ENCODE measurements at places on chromosomes 3 and 15.

DNA sequence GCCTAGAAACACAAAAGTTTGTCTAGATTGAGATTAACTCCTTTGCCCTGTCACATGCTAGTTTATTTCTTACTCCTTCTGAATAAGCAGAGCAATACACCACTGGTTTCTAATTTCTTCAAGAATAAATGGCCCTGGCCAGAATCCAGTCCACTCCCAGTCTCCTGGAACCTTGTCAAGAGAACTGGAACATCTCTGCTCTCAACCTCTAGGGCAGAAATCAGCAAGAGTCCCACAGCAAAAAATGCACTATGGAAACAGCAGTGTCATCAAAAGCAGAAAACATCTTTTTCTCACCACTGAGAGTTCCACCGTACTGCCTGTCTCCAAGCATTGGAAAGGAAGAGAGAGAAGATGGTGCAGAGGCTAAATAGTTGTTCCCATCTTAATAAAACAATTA, 35.9 kb upstream of the PPP2R3A start:
- no peak for DNase-seq

DNA sequence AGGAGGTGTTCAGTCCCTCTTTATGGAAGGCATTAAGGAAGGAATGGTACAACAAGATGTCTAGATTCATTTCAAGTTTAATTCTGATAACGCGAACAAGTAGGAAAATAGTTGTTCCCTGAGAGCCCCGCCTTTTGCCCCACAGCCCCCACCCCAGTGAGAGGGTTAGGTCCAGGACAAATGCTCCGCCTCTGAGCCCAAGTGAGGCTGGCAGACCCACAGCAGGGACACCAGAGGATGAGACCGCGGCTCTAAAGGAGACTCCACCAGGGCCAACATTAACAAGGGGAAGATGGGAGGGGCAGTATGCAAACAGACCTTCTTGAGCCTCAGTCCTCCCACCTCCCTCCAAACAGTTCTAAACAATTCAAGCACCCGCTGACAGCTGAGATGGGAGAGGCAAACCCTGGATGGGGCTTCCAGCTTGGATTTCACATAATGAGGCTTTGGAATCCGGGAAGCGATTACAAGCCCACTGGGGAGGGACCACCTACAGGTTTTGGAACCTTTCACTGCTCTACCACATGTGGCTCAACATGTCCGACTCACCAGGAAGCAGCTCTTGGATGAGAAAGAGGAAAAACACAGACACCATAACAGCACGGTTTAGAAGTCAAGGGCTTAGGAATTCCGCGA, 42.9 kb upstream of the IREB2 start:
- no peak for DNase-seq

- DNase-seq, result no peak
Observed at GRCh38 chr3:153925841-153926514, 195.2 kb upstream of the ARHGEF26 start.

DNA sequence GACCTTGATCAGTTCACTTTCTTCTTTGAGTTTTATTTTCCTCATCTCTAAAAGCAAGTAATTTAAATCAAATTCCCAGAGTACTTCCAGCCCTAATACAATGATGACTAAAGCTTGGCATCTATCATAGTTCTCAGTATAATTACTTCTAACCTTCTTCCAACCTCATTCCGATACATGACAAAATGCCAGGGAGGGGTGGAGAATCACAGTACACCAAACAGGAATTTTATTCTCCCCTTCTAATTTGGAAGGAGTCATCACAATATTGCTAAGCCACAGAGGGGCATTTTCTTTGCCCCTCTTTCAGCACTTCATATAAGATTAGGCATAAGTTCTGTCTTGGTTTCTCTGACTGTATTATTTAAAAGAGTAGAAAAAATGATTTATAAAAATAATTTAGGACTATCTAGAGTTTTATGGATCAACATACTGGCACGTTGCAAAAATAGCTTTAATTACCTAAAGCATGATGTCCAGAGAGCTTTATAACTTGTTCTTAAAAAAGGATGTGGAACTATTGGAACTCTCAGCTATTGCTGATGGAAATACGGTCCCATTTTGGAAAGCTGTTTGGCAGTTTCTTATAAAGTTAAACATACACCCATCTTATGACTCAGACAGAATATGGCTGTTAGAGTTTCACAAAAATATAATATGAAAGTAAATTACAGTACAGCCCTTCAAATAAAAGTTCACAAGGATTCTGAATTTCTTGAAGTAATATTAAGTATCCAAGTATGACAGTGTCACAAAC, 86.9 kb upstream of the UBE2E2 start:
- DNase-seq, result no peak

DNA sequence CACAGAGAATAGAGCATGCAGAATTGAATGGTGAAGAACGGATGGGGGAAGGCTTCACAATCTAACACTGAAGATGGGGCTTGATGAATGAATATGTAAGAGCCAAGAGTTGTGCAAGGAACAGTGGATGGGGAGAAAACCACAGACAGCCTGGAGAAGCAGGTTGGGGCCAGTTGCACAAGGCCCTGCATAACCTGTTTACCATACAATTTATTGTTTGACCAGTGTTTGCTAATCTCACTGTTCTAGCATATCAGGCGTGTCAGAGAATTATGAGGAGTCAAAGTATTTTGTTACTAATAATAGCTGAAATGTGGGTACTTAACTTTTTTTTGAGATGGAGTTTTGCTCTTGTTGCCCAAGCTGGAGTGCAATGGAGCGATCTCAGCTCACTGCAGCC, 36.4 kb downstream of the LINS1 start:
- no peak for DNase-seq

GRCh38 chr3:127712881-127713771, 40.4 kb downstream of the ABTB1 start:
- DNase-seq, result no peak

GRCh38 chr3:149790268-149790667, 2.1 kb downstream of the ANKUB1 start:
- no peak for DNase-seq

- no peak for DNase-seq
Observed at GRCh38 chr3:81339040-81339845, 422.2 kb downstream of the GBE1 start.

DNA sequence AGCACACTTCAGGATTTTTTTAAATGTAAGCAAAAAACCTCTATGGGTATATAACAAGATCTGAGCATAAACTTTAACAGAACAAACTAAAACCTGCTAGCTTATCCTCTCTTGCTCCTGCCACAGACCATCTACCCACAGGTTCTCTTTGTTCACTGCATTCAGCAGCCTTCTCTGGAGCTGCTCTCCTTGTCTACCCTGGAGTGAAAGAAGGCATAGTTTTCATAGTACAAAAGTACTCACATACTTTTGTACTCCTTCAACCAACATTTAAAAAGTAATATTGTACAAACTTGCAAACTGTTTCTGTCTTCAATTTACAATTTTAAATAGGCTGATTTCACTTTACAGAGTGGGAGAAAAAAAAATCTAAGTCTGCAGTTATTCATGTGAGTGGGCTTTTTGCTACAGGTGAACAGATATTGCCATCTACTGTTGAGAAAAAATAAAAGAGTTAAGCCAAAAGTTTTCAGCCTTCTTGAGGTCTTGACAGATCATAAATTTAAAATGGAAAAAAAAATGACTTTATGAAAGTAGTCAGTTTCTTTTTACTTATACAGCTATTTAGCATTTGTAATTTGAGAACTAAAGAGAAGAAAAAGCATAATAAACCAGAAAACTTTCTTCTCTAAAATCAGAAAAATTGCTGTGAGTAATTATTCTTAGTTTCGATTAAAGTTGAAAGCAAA, 20.4 kb downstream of the TERC start:
- DNase-seq, result no peak

DNA sequence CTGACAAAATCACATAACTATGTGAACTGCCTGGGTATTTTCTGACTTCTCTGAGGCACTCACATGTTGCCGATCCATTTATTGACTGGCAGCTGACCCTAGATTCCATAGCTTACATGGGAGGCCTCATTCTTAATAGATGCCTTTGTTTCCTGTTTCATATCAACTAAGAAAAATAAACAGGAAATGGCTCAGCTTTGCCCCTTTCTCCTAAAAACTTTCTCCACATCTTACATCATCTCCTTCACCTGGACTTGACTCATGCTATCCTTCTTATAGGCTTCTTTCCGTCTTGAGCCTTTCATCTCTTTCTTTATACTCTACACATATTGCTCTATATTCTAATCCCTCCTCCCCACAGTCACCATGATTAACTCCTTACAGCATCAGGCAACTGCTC, 38.0 kb downstream of the TXNRD3 start:
- DNase-seq, result no peak

DNA sequence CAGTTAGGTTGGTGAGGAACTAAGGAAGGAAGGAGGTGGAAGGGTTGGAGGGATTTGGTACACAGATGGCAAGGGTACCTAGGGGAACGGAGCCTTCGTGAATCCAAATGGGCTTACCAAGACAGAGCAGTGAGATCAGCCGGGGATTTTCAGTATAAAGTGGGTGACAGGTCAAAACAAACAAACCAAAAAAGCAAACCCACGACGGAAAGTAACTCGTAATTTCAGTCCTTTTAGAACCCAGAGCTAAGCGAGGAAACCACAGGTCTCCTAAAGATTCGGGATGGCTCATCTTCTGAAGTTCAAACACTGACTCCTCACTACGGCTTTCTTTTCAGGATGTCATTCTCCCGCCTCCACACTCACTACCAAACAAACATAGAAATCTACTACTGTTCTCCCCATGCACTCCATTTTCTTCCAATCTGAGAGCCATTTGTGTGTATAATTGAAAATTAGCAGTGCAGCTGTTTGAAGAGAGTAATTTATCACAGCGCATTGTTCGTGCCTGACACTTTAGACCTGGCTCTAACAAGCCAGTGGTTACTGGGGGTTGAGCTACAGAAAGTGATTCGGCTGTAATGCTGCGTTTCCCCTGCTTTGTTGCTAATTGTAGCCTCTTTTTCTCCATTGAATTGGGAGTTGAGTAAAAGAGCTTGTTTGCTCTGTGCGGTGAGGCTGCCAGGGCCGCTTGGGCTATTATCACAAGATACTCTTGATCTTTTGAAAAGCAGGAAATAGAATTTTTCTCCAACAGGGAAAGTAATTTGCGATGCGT, 64.7 kb upstream of the CCDC39 start:
- DNase-seq, result peak; percentile 18

DNA sequence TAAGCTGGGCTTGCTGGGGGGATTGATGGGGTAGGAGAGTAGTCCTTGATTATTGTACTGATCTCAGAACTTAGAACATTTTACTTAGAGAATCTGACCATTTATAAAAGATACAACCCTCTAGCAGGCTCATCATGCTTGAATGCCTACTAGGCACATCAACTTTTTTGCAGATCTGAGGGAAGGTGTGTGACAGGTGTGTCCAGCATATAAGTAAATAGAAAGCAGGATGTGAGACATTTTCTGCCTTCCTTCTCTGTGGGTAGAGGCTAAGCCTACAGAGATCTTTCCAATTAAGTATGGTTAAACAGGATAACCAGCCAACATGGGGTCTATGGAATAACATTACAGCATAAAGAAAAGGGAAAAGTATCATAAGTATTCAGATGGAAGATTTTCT, 159.1 kb downstream of the AKAP13 start:
- no peak for DNase-seq

DNA sequence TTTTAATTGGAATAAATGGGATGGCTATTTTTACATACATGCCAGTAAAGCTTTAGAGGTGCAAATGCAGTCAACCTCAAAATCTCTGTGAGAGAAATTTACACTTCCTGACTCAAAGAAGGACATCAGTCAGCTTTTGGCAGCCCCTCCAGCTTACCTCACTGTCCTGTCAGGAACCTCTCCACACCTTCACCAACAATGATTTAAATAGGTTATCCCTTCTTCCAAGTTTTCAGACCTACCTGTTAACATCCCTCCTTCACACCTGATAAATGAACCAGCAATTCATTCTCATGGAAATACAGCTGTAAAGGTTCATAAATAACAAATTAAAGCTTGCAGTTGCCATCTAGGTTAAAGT, 286.1 kb downstream of the SHOX2 start:
- DNase-seq, result no peak

DNA sequence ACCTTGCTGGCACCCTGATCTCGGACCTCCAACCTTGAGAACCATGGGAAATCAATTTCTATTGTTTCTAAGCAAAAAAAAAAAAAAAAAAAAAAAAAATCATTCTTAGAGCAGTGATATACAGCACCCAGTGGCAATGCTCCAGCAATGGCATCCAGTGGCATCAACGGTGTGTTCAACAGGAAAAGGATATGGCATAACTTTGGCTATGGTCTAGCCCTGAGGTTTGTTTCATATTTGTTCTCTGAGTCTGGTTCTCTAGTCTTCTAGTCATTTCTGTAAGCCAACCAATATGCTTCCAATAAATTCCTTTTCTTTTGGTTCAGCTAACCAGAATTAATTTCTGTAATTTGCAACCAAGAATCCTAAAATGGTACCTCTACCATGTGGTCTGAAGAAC, 19.2 kb downstream of the DENND4A start:
- no peak for DNase-seq

- no peak for DNase-seq
Observed at GRCh38 chr3:50268703-50269451, at the start of gene SEMA3B. Gene SEMA3B (plus strand): TSS chr3:50269147. CDS start chr3:50269241, 94 bp downstream.

- peak; percentile 17 for DNase-seq
Observed at GRCh38 chr3:184336547-184337398, 627 bp upstream of the FAM131A start.

GRCh38 chr3:61559136-61559731, 2.1 kb upstream of the PTPRG start:
- no peak for DNase-seq

GRCh38 chr3:13934315-13934714, 54.4 kb upstream of the WNT7A start:
- no peak for DNase-seq

DNA sequence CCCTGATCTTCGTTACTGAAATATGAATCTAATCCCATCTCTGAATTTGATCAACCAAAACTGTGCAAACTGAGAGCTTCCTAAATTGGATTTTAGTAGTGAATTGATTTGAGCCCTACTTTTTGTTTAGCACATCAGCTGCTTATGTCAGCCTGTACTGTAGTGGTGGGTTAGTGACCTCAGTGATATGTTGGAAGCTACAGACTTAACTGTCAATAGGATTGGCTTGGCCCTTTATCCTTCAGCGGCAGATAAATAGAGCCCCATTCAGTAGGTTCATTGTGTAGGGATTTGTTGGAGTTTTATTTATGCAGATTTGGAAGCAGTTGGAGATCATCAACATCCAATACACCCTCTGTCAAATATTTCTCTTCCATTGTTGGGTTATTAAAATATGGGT, 409.7 kb downstream of the SOX2 start:
- no peak for DNase-seq

Measured in NCI-H510A (cell line).